ENCODE measurements at places on chromosomes 1 and 21. TPM values are rescaled to one million over a fixed set of nuclear protein-coding genes. Genes with fewer than 3 reads are reported as not detected.

Gene TEX38
- total RNA-seq, result not detected

Gene KIF21B
- total RNA-seq, result 2.9 TPM

Gene NBPF19
- total RNA-seq, result 4.9 TPM

Gene GBP6
- 0.61 TPM for total RNA-seq

Gene XCL2
- total RNA-seq, result not detected

Gene SERTAD4
- 2.2 TPM for total RNA-seq

Gene PTPRU
- 15.9 TPM for total RNA-seq

Gene DENND2C
- total RNA-seq, result 6.2 TPM

Gene OR2M3
- not detected for total RNA-seq

Gene ZNF683
- not detected for total RNA-seq

Gene SLAMF8
- 0.72 TPM for total RNA-seq

Gene OR2L2
- total RNA-seq, result not detected

Gene HMGCS2
- not detected for total RNA-seq

Gene KRTAP10-3
- not detected for total RNA-seq

Gene DEPDC1
- 21.8 TPM for total RNA-seq

Gene ZSWIM5
- total RNA-seq, result not detected

Gene RGS8
- total RNA-seq, result not detected

All from hair follicular keratinocyte (primary cell).